ENCODE measurements at places on chromosomes 4 and X.

DNA sequence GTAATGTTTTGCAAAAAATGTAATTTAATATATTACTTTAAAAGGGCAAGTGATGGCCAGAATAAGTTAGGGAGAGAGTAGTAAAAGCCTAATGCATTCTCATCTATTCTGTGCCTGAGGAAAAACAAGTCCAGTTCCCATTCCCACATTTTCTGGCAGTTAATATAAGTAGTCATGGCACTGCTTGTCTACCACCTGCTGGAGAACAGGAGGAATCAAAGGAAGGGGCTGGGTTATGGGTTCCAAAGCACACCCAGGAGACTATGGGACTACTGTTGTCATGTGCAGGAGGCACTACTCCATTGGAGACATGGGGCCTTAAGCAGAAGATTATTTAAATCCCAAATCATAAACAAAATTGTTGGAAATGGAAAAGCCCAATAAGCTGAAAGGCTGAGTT lies 2618.6 kb downstream of the ARAP2 start:
- DNase-seq, result no peak

DNA sequence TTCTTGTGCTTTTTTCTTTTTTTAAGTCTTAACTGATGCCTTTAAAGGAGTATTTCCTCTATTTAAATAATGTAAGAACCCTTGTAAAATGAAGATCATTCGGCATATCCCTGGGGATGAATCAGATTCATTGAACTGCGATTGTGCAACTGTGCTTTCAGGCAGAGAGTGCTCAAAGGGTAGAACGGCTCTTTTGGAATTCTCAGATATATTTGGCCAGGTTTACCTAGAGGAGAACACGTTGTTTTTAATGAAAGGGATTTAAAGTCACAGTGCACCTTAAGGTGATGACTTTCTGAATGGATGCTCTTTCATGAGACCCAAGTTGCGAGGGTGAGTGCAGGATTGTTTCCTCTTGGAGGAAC lies 51.6 kb upstream of the ELOVL6 start:
- no peak for DNase-seq

- no peak for DNase-seq
These were observed 554.3 kb upstream of the TENM3 start for GRCh38 chr4:181688872-181689271.

GRCh38 chr4:123980736-123981300 lies 584.2 kb downstream of the SPRY1 start:
- DNase-seq, result no peak

DNA sequence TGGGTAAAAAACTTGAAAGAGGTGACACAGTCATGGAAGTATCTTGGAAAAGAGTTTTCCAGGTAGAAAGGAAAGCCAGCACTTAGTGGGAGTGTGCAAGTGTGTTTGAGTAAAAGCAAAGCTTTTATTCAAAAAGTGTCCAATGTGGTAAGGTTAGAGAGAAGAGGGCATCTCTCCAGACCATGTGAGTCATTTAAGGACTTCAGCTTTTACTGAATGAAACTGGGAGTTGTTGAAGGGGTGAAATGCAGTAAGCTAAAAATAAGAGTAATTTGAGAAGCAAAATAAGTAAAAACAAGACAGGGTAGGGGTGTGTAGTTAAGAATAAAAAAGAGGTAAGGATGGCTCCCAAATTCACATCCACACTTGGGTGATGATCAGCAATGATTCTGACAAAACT lies 238.9 kb downstream of the SLC7A11 start:
- DNase-seq, result no peak

- no peak for DNase-seq
These were observed 94.6 kb downstream of the UBE2K start for GRCh38 chr4:39792529-39792928.

GRCh38 chrX:153863251-153863991 lies 22.6 kb downstream of the L1CAM start:
- no peak for DNase-seq

DNA sequence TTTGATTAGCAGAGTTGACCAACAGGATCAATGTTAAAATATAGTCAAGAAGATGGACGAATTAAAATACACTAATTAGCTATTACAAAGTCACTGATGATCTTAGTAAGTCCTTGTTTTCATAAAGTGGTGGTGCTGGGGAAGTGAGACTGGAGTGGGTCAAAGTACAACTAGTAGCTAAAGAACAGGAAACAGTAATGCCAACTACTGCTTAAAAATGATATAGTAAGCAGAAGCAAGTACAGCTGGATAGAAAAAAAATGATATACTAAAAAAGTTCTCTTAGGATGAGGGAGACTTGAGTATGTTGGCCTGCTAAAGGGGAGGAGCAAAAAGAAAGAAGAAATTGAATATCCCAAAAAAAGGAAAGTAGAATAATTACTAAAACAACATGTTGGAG lies 580.8 kb upstream of the FTHL17 start:
- DNase-seq, result no peak

GRCh38 chr4:19030536-19030935 lies 1009.0 kb upstream of the LCORL start:
- DNase-seq, result no peak

GRCh38 chrX:23819385-23820234 lies 36.6 kb downstream of the SAT1 start:
- DNase-seq, result no peak

DNA sequence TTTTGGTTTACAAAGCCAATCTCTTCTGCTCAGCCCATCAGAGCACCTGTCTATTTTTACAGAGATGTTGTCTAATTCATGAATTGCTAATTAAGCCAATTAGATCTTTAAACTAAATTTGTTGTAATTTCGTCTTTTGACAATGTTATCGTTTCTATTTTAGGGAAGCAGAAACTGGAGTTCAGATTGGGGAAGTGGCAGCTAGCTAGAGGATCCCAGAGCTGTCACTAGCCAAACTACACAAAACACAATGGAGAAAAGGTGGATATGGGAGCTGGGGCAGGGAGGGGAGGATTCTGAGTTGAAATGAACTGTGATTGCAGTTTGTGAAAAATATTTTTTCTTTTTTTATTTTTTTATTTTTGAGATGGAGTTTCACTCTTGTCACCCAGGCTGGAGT lies 35.8 kb downstream of the CASP3 start:
- no peak for DNase-seq

- DNase-seq, result no peak
These were observed 15.9 kb upstream of the PIM2 start for GRCh38 chrX:48934581-48935300.

DNA sequence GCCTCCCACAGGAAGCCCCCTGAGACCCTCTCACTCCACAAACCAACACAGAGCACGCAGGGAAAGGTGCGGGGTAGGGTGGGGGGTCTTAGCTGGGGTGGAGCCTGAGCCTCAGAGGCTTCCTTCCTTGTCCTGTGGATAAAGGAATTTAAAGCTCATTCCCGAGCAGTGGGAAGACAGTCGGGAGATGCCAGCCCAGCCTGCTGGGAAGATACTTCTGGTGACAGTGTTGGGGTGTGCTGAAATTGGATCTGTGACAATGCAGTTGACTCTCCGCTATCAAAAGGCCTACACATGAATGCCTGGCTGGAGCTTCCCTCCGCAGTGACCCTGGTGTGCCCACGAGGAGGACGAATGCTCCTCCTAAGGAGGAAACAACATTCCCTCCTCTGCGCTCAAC lies 45.5 kb downstream of the JAKMIP1 start:
- DNase-seq, result no peak

DNA sequence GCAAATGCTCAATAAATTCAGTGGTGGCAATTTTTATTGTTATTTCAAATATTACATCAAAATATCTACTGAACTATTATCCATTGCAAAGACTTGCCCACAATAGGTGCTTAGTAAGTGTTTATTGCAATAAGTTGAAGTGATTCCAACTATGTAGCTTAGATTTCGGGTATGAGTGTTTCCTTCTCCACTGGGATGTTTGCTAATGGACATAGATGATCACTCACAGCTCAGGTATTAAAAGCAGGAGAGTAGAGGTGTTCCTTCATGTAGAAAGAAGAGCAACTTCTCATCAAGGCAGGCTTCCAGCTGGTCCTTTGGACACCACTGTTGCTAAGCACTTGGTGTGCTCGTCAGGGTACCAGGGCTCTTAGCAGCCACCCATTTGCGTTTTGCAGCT lies 66.3 kb upstream of the MTM1 start:
- no peak for DNase-seq

- no peak for DNase-seq
These were observed 115.1 kb downstream of the PPP3CA start for GRCh38 chr4:101232074-101232776.

- no peak for DNase-seq
These were observed 14.3 kb upstream of the GCNA start for GRCh38 chrX:71563921-71564320.

DNA sequence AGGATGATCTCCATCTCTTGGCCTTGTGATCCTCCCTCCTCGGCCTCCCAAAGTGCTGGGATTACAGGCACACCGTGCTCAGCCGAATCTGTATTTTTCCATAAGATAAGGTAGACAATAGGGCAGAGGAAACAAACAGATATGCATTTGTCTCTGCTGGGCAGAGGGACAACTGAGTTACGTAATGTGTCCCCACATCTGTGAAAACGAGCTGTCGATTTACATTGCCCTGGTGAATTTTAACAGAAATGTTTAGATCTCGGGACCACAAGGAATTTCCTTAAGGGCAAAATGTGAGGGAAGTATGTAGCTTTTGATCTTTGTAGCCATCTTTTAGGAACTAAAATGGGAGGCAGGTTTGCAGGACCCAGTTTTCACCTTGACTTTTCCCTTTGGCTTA lies 189.7 kb downstream of the TRIML1 start:
- no peak for DNase-seq

DNA sequence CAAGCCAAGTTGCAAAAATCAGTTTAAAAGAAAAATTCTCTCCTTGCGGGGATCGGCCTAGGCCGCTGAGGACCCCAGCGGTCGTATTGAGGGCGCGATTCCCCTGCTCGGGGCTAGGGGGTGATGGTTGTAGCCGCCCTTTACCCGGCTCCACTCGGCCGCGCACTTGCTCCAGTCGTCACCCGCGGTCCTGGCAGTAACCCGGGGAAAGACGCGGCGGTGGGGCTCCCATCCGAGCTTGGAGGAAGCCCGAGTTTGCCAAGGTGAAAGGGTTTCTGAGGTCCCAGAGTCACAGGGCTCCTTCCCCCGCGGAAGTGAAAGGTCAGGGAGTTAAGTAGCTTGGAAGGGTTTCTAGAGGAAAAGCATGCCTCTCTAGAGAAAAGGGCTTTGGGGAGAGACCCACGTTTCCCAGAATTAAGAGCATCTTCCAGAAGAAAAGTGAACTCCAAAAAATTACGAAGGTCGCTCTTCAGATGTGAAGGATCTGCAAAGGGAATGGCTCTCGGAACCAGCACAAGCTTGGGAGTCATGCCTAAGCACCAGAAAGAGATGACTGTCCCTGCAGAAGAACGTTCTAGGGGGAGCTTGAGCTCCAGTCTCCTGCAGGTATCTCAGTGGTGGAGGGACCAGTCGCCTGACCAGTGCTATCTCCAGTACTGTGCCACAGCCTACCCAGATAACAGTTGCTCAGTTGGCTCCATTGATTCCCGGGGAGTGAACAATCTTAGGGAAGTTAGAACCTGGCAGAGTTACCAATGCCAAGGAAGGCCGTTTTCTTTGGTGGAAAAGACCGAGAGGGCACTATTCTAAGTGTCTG lies 875 bp downstream of the LAP3 start:
- no peak for DNase-seq

GRCh38 chrX:118558926-118559325 lies 63.3 kb downstream of the DOCK11 start:
- no peak for DNase-seq

DNA sequence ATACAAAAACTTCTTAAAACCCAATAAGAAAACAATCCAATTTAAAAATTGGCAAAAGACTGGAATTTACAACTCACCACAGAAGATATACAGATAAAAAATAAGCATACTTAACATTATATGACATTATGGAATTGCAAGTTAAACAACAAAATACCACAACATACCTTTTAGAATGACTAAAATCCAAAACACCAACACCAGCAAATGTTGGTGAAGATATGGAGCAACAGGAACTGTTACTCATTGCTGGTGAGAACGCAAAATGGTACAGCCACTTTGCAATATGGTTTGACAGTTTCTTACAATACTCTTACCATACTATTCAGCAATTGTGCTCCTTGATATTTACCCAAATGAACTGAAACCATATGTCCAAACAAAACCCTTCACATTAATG lies 112.4 kb downstream of the ADGRL3 start:
- no peak for DNase-seq

DNA sequence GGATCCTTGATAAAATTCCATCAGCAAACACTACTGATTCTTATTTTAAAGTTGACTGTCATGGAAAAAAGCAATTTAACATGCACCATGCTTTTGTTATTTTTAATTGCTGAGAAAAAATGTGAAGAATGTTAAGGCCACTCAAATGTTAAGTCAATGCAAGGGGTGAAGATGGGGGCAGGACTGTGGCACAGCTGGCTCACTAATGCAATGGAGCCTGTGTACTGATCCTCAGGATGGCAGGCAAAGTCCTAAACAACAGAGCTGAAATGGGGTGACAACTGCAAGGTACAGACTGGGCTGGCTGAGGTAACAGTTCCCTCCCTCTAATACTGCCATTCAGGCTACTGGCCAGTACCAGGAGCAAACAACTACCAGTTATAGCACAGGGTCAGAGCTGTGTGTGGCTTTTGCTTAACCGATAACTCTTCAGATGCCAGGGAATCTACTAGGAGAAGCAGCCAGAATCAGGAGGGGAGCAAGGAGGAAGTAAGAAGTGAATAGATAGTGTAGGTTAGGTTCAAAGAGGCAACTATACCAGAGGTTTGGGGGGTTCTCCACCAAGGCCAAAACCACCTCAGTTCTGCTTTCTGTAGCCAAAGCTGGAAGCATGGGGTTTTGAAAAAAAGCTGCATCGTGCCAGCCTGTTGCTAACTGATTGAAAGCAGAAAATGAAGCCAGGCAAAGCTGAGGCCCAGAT lies 372.6 kb downstream of the OPHN1 start:
- DNase-seq, result no peak

GRCh38 chr4:17761062-17761461 lies 20.4 kb downstream of the FAM184B start:
- no peak for DNase-seq

DNA sequence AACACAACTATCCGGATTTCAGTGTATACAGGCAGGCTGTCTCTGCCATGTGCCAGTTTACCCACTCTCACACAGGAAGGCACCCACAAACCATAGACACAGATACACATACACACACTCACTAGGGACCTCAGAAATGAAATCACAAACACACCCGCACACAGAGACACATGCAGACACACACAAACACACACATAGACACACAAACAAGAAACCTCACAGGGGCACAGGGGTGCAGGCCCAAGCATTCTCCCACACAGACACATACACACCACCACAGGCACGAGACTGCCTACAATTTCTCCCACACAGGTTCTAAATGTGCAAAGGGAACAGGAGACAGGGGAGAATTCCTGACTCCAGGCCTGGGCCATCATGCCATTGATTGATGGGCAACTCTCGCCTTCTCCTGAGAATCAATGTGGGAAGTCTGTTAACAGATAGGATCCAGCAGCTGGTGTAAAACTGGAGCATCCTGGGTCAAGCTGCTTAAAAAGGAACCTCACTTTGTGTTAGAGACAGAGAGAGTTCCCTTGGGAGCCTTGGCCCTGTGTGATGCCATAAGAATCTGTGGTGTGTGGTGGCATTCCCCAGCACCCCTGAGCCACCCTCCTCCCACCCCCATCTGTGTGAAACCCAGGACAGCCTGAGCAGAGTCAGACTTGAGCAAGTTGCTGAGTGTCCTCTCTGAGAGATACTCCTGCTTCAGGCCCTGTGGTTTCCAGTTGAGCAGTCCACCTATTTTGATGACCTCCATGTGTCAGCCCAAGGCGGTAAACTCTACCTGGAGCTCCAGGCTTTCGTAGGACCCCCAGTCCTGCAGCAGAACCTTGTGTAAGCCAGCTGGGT lies 33.9 kb downstream of the NBDY start:
- no peak for DNase-seq

- DNase-seq, result no peak
These were observed 243.2 kb downstream of the FBXO8 start for GRCh38 chr4:174040287-174040686.

GRCh38 chr4:38868059-38868960 lies 704 bp downstream of the FAM114A1 start:
- no peak for DNase-seq
